Ovary (tissue), 10 donors: ENCODE measurements at places on chromosomes 5 and 9. TPM values are rescaled to one million over a fixed set of nuclear protein-coding genes. Genes with fewer than 3 reads are reported as not detected.

GRCh38 chr9:114688379-114688778 lies 6.4 kb upstream of the TEX48 start:
- no peak for DNase-seq
- H3K4me3 ChIP-seq = no peak overlapping the region
- no peaks in the 10 kb centered on the region for H3K36me3 ChIP-seq
- H3K4me1 ChIP-seq = no peaks in the 10 kb centered on the region

- DNase-seq = no peak
- no peak overlapping the region for H3K4me3 ChIP-seq
These were observed 76.4 kb upstream of the RARS1 start for GRCh38 chr5:168409591-168410458.

DNA sequence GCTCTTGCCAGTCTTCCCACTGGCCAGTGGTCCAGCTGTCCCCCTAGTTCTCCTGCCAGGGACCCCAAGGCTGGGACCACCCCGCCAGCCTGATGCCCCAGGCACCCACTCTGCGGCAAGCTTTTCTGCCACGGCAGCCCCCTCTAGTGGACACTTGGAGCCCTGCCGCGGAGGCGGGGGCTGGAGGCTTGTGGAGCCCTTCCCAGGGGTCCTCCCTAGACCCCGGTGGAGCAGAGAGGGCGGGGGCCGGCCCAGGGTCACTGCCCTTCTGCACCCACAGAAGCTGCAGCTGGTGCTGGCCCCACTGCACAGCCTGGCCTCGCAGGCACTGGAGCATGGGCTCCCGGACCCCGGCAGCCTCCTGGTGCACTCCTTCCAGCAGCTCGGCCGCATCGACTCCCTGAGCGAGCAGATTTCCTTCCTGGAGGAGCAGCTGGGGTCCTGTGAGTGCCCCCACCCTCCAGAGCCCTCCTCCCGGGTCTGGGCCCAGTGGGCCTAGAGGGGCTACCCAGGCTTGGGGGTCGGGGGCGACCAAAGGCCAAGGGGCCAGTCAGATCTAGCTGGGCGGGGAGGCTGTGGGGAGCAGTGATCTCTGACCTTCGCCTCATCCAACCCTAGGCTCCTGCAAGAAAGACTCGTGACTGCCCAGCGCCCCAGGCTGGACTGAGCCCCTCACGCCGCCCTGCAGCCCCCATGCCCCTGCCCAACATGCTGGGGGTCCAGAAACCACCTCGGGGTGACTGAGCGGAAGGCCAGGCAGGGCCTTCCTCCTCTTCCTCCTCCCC lies 9.1 kb downstream of the EGFL7 start:
- no peaks in the 10 kb centered on the region for H3K36me3 ChIP-seq
- no peak overlapping the region for H3K27ac ChIP-seq
- peak; percentile 28 for DNase-seq

The FKTN gene
- total RNA-seq = 19.2 TPM

The ADAMTS19 gene
- total RNA-seq = 1.5 TPM

DNA sequence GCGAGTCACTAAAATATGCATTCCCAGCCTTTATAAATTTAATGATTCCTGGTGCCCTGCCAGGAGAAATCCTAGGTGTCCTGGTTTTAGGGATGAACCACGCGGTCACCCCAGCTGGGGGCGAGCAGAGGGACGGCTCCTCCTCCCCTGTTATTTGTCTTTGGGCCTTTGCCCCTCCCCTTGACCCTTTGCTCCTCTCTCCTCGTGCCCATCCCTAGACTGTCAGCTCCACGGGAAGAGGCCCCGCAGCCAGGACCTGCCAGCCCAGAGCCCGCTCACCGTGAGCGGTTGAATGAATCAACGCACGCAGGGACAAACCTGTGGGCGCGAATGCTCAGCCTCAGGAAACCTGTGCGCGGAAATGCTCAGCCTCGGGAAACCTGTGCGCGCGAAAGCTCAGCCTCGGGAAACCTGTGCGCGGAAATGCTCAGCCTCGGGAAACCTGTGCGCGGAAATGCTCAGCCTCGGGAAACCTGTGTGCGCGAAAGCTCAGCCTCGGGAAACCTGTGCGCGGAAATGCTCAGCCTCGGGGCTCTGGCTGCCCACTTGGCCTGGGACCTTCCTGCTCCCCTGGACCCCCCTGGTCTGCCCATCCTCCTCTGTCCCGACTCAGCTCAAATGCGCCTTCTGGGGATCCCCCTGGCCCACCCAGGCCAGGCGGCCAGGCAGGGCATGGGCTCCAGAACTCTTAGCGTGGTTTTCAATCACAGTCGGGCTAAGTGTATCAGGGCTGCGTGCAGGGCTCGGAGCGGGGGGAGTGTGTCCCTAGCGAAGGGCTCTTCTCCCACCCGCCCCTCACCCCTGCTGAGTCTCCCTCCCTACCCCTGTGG lies 140.5 kb upstream of the COL5A1 start:
- peaks cover 5% of the 10 kb centered on the region for H3K4me1 ChIP-seq
- no peak overlapping the region for H3K27ac ChIP-seq
- DNase-seq = no peak
- no peak overlapping the region for H3K4me3 ChIP-seq

DNA sequence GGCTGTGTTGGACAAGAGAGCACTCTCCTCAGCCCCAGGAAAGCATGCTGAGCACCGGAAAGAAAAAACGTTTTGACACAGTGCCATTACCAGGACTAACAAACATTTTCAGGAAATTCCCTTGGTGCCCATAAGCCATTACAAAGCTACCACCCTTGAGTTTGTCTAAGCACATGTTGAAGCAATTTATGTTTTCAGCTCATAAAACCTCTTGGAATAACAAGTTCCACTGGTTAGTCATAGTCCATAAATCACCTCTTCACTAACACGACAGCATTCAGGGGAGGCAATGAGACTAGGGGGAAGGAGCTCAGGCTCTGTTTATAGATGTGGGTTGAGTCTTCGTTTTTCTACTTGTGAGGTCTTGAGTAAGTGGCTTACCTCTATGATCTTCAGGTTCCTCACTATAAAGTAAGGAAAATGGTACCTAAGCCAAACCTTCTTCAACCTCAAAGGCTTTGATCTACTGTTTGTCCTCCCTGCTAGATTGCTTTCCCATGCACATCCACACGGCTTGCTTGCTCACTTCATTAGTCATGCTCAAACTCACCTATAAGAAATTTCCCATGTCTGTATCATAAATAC lies 65.4 kb downstream of the DRD1 start:
- H3K27ac ChIP-seq = no peak overlapping the region
- no peaks in the 10 kb centered on the region for H3K27me3 ChIP-seq
- DNase-seq = no peak
- H3K4me1 ChIP-seq = no peaks in the 10 kb centered on the region
- no peaks in the 10 kb centered on the region for H3K36me3 ChIP-seq

DNA sequence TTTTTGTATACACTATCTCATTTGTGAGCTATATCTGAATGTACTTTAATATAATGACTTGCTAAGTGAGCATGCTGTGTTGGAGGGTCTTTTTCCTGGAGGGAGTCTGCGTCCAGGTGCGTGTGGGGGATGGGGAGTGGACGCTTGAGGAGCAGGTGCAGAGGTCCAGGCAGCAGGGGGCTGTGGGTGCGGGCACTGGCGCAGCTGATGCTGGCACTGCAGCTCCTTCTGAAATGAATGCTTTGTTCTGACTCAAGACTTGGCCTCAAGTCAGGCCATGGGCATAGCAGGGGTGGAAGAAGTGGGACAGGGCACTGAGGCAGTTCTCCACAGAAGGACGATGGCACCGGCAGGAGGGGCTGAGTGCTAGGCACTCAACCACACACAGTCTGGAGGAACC lies 165.7 kb upstream of the IRX1 start:
- DNase-seq = no peak
- no peak overlapping the region for H3K4me3 ChIP-seq
- no peaks in the 10 kb centered on the region for H3K27me3 ChIP-seq
- H3K27ac ChIP-seq = no peak overlapping the region
- no peaks in the 10 kb centered on the region for H3K36me3 ChIP-seq
- H3K4me1 ChIP-seq = no peaks in the 10 kb centered on the region

DNA sequence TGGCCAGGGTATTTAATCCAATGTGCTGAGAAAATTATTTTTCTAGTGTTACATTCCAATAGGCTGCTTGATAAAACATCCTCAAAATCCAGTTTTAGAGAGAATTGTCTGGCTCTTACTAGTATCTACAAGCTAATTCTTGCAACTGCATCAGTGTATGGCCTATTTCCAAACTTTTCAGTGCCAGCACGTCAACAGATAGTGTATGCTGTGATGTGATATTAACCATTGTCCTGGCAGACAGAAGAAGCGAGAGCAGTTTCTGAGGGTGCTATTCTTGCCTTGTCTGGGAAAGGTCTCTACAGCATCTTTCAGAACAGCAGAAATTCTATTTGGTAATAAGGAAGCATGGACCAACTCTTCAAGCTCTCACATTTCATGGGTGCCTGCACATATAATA lies 174.2 kb upstream of the CDH12 start:
- no peaks in the 10 kb centered on the region for H3K36me3 ChIP-seq
- H3K4me1 ChIP-seq = no peaks in the 10 kb centered on the region
- no peak overlapping the region for H3K27ac ChIP-seq
- no peaks in the 10 kb centered on the region for H3K27me3 ChIP-seq
- no peak overlapping the region for H3K4me3 ChIP-seq
- DNase-seq = no peak

The SURF6 gene
- 22.2 TPM for total RNA-seq

DNA sequence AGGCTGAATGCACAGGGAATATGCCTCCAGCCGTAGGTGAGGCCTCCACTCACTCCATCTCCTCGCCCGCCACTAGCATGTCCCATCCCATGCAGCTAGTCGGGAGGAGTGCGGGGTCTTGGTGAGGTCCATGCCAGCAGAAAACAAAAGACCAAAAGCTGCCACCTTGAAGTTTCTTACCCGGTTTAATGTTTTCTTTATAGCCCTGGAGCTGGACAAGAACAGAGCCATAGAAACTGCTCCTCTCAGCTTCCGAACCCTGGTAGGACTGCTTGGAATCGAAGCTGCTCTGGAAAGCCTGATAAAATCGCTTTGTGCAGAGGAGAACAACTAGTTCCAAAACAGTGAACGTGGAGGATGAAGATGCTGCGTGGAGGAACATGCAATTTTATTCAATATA lies 57.1 kb downstream of the IPPK start:
- H3K27ac ChIP-seq = no peak overlapping the region
- no peaks in the 10 kb centered on the region for H3K36me3 ChIP-seq
- H3K4me1 ChIP-seq = peaks cover 36% of the 10 kb centered on the region
- no peaks in the 10 kb centered on the region for H3K27me3 ChIP-seq
- DNase-seq = no peak

The TAF11L5 gene
- not detected for total RNA-seq

DNA sequence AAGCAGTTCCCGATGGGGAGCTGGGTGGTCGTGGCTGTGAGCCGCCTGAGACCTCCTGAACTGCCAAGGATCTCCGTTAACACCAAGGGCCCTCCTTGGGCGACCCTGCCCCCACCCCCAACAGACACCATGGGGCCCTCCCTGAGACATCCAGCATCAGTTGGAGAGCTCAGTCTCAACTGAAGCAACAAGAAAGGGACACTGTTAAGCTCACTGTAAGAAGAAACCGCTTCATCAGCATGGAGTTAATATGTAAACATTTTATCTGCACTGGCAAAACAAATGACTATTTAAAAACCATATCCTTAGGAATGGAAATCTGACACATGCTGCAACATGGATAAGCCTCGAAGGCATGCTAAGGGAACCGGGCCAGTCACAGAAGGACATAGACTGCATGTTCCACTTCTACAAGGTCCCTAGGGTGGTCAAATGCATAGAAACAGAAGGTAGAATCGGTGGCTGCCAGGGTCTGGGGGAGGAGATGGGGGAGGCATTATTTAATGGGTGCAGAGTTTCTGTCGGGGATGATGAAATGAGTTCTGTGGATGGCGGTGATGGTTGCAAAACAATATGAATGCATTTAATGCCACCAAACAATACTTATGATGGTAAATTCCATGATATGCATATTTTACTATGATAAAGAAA lies 47.4 kb downstream of the ROR2 start:
- H3K4me1 ChIP-seq = peaks cover 21% of the 10 kb centered on the region
- no peak for DNase-seq
- no peak overlapping the region for H3K4me3 ChIP-seq
- H3K27ac ChIP-seq = no peak overlapping the region
- no peaks in the 10 kb centered on the region for H3K36me3 ChIP-seq

The GRIA1 gene
- total RNA-seq = 0.15 TPM

The ZNF367 gene
- 1.6 TPM for total RNA-seq

GRCh38 chr5:113085880-113086409 lies 109.3 kb downstream of the DCP2 start:
- no peak overlapping the region for H3K27ac ChIP-seq
- no peak overlapping the region for H3K4me3 ChIP-seq
- H3K4me1 ChIP-seq = peaks cover 19% of the 10 kb centered on the region
- no peaks in the 10 kb centered on the region for H3K36me3 ChIP-seq

DNA sequence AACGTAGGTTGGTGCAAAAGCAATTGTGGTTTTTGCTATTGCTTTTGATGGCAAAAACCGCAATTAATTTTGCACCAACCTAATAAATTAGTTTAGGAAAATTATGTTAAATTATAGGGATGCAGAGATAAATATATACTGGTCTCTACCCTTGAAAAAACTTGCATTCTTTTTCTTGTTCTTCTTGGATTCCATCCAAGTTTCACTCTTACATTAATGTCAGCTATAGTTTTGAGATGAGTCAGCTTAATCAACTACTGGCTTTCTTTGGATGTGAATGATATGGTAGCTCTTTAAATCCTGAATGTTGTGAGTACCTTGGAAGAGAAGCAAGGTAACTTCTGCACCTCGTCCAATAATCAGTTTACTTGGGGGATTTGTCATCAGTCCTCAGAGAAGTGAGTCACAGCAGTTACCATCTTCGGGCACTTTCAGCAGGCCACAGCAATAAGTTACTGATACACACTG lies 549.0 kb upstream of the ZNF608 start:
- H3K36me3 ChIP-seq = no peaks in the 10 kb centered on the region
- no peaks in the 10 kb centered on the region for H3K4me1 ChIP-seq
- H3K4me3 ChIP-seq = no peak overlapping the region
- no peaks in the 10 kb centered on the region for H3K27me3 ChIP-seq

The EQTN gene
- 0.92 TPM for total RNA-seq

GRCh38 chr5:94745786-94746730 lies 127.6 kb downstream of the SLF1 start:
- H3K27me3 ChIP-seq = no peaks in the 10 kb centered on the region
- H3K36me3 ChIP-seq = no peaks in the 10 kb centered on the region
- H3K27ac ChIP-seq = no peak overlapping the region
- H3K4me1 ChIP-seq = no peaks in the 10 kb centered on the region
- no peak overlapping the region for H3K4me3 ChIP-seq

- H3K27me3 ChIP-seq = no peaks in the 10 kb centered on the region
- H3K36me3 ChIP-seq = no peaks in the 10 kb centered on the region
- no peaks in the 10 kb centered on the region for H3K4me1 ChIP-seq
- H3K4me3 ChIP-seq = no peak overlapping the region
These were observed 32.3 kb upstream of the HTR4 start for GRCh38 chr5:148686660-148687059.
